ENCODE measurements at places on chromosomes 1 and 21.

DNA sequence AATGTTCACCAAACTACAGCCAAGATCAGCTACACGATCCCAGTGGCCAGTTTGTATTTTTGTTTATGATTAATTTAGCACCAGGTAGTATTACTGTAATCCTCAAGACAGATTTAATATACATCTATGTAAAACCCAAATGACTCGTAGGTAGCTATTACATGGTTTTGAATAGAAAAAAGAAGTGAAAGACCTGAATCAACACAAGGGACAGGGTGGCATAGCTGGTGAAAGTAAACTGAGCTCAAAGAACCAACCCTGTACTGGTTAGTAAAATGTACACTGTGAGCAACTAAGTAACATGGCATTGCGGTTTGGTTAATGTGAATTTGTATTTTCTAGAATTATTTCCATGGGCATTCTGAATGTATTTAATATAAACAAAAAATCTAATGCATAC lies 8.8 kb downstream of the GPATCH2 start:
- no peak for DNase-seq

DNA sequence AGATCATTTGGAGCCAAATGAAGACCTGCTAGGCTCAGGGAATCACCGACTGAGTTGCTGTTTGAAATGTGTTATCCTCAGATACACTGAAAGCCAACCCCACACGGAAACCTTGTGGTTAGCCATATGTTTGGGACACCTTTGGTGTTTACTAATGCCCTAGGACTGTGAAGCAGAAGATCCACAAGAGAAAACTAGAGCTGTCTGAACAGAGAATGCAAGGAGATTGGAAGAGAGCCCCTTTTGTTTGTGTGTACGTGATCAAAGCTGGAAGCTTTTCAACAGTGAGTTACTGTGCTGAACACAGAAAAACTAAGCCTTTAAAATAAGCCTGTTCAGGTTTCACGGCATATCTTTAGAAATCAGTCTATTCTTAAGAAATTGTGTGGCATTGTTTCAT lies 908.2 kb upstream of the ADGRL2 start:
- no peak for DNase-seq

GRCh38 chr1:228891272-228892034 lies 156.2 kb downstream of the RHOU start:
- no peak for DNase-seq

- no peak for DNase-seq
Measured at GRCh38 chr1:95057351-95057750, 15.4 kb downstream of the ALG14 start.

GRCh38 chr1:178060789-178061556 lies 32.9 kb upstream of the RASAL2 start:
- no peak for DNase-seq

DNA sequence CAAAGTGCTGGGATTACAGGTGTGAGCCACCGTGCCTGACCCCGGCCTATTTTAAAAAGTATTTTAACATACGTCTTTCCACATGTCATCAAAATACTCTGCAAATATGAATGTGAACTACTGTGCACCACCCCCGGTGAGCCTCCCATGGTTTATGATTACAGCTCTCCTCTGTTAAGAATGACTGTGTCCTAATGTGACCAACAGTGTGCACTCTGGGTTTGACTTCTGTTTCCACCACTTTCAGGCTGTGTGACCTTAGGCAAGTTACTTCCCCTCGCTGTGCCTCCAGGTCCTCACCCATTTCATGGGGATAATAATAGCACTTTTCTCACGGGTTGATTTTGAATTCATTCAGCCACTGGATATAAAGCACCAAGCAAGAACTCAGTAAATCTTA lies 14.7 kb downstream of the AMPD2 start:
- no peak for DNase-seq

DNA sequence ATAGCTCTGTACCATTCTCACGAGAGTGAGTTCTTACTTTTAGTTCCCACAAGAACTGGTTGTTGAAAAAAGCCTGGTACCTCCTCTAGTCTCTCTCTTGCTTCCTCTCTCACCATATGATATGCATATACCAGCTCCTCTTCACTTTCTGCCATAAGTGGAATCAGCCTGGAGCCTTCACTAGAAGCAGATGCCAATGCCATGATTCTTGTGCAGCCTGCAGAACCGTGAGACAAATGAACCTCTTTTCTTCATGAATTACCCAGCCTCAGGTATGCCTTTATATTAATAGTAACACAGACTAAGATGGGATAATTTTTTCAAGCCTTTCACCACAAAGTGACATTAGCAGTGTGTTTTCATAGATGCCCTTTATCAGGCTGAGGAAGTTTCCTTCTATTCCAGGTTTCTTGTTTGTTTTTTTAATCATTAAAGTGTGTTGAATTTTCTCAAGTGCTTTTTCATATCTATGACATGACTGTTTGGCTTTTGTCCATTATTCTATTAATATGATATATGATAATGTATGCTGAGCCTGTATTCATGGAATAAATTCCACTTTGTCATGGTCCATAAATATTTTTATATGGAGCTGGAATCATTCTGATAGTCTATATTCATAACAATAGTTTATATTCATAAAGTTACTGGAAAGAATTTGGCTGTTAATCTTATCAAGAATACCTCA lies 40.7 kb upstream of the C1orf185 start:
- no peak for DNase-seq

- DNase-seq = no peak
Measured at GRCh38 chr1:243268751-243269460, 13.1 kb downstream of the SDCCAG8 start.

DNA sequence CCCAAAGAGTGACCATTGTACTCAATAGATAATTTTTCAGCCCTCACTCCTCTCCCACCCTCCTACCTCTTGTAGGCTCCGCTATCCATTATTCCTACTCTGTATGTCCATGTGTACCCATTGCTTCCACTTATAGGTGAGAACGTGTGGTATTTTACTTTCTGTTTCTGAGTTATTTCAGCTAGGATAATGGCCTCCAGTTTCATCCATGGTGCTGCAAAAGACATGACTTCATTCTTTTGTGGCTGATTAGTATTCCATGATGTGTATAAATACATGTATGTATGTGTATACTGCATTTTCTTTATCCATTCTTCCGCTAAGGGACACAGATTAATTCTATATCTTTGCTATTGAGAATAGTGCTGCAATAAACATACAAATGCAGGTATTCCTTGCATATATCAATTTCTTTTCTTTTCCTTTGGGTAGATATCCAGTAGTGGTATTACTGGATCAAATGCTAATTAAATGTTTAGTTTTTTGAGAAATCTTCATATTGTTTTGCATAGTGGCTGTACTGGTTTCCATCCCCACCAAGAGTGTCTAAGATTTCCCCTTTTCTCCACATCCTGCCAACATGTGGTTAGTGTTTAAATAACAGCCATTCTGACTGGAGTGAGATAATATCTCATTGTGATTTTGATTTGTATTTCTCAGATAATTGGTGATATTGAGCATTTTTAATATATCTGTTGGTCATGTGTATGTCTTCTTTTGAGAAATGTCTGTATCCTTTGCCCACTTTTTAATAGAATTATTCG lies 4.9 kb downstream of the LY9 start:
- no peak for DNase-seq

DNA sequence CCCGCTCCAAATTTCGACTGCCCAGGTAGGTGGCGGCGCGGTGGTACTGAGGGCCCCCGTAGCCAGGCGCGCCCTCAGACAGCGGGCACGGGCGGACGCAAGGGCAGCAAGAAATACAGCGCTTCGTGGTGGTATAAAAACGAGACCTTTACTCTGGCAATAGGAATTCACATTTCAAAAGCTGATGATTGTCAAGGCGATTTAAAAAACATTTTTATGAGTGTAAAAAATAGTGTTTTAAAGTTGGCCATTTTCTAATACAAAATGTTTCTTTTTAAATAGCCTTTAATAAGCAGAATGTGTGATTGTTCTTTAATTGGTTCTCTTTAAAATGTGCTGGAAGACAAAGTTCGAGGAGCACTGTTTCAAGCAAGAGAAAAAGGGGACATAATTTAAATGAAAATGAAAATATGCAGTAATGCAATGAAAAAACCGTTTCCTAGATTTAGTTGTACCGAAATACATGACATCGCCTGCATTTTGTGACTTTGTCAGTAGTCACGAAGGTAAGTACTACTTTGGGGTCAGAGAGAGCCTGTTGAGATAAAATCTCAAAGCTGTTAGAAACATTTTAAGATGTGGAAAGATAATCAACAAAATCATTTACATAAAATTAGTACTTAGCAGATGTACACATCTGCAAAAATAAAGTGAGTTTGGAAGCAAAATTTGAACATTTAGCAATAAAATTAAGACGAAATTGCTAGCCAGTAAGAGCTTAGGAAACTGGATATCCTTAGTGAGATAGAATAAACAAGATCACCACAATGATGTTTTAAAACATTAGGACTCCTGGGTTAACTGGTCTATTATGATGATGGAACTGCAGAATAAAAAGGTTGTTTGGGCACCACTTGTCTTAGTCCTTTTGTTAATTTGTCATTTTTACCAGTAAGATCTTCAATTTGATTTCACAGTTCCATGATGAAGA lies 1.1 kb upstream of the PSMG1 start:
- no peak for DNase-seq

- no peak for DNase-seq
Measured at GRCh38 chr21:20016435-20017005, 981.7 kb upstream of the NCAM2 start.

GRCh38 chr1:44296086-44296485 lies 59.0 kb downstream of the ERI3 start:
- DNase-seq = no peak

GRCh38 chr21:41767606-41768436 lies 969 bp upstream of the RIPK4 start:
- DNase-seq = no peak

DNA sequence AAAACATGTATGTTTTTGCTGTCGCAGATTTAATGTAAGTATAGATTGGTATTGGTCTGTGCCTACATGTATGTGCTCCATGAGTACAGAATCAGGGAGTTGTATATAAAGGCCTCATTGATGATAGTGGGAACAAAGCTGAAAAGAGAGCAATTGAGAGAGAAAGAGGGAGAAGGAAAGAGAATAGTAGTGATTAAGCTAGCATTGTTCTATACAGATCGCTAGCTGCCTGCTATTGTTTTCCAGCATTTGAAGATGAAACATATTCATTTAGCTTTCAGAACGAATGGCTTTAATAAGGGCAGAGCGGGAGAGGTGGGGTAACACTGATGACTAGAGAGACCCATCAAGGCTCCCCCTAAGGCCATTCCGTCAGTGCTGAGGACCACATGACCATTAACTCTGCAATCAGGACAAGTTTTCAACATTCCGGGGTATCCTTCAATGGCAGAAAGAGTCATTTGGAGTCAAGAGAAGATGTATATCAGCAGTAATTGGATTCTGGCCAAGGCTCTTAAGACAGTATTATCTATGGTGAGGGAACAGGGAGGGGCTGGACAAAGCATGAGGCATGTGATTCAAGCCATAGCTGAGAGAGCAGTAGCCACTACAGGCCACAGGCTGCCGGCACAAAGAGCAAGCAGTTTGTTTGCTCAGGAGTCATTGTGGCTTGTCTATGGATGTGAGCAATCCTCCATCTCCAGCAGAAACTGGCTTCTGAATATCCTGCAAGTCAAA lies 176.5 kb downstream of the PBX1 start:
- no peak for DNase-seq

DNA sequence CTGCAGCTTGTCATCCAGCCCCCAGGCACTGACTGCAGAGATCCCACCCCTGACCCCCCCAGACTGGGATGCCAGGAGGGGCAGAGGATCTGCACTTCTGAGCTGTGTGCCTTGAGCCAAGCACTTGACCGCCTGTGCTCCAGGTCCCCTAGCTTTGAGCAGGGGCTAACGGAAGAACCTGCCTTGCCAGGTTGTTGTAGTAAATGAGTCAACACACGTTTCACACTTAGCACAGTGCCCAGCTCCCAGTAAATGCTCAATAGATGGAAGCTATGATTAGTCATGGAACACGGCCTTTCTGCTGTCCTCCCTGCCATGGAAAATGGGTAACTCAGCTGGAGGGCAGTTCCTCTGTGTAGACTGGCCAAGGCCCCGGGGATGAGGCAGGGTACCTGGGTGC lies 24.1 kb downstream of the IFFO2 start:
- no peak for DNase-seq

- DNase-seq = no peak
Measured at GRCh38 chr1:228387321-228387720, 19.3 kb downstream of the TRIM11 start.

DNA sequence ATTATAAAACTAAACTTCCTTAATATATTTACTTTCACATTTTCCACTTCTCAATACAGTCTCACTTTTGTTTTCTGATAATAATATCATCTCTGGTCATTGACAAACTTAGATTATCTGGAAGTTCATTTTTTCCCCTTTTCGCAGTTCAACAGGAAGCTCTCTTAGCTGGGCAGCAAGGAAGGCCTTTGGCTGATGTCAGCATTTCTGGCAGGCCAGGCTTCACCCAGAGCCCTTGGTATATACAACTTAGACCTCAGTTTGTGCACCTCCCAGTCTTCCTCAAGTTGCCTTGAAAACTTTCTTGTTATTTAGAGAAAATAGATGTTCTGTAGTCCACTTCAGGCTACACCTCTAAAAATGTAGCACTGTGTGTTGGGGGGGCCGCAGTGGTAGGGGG lies 1103.6 kb downstream of the AMY1C start:
- DNase-seq = no peak

DNA sequence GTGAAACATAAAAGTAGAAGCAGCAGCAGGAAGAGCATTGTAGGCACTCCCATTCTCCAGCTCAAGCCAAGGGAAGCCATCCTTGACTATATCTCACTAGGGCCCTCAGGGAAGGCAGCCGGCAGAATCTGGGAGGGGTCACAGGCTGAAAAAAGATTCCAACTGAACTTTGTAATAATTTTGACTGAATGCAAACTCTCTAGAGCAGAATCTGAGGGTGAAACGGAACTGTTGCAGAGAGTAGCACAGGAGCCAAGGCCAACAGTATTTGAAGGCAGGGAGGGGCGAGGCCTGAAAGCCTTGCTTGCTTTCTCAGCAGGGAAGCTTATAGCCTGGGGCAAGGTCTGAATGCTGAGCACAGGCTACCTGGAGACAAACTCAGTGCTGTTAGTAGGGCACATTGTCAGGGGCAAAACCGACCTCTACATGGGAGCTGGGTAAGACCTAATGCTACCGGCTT lies 180.6 kb downstream of the COL24A1 start:
- no peak for DNase-seq

GRCh38 chr1:234760303-234760723 lies 150.3 kb upstream of the IRF2BP2 start:
- DNase-seq = no peak

GRCh38 chr1:24902471-24902891 lies 27.6 kb downstream of the RUNX3 start:
- DNase-seq = no peak

Data from activated T-cell treated with anti-CD3 and anti-CD28 coated beads for 1 hour (primary cell).